ENCODE measurements at places on chromosomes 13 and 19.

GRCh38 chr19:41479757-41480191, 36.8 kb downstream of the ERICH4 start:
- no peak for DNase-seq

GRCh38 chr13:114021464-114022308, 47.8 kb upstream of the C13orf46 start:
- no peak for DNase-seq

- DNase-seq, result no peak
These were observed 34.0 kb downstream of the TPT1 start for GRCh38 chr13:45306966-45307365.

DNA sequence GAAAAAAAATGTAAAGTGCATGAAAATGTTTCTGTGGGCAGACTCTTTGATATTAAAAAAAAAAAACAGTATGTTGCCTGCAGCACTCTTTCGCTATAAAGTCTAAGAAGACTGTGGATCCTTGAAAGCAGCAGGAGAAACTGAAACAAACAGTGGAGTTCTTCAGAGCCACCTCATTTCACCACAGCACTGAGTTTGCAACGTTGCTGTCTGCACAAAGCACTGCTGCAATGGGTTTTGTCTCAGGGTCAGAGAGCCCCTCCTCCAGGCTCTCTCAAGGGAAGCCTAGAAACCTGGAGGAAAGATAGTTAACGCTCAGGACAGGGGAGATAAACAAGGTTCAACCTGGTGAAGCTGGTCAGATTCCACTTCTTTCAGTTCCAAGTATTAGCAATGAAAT, 248.7 kb downstream of the EFNB2 start:
- no peak for DNase-seq

DNA sequence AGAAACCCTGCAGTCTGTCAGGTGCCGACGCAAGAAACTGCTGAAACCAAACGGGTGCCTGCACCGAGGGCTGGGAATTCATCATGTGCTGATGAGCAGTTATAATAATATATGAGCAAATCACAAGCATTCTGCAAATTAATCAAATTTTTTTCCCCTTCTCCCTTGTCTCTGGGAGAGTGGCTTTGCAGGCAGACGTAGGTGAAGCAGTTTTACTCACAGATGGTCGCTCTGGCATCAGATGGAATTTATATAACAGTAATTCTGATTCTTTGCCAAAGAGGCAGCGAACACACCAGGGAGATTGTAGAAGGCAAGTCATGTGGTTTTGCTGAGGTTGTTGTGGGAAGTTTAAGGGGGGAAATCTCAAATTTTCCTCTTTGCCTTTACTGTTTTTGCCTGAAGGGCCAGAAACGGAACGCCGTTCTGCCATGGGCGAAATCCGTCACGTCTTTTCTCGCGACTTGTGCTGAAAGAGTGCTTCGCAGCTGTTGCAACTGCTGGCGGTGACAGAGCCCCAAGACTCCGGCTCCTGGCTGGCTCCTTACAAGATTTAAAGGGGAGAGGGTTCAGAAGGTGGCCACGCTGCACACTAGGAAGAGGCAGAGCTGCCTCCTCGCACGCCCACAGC, 320.1 kb downstream of the ZNF536 start:
- DNase-seq, result no peak

DNA sequence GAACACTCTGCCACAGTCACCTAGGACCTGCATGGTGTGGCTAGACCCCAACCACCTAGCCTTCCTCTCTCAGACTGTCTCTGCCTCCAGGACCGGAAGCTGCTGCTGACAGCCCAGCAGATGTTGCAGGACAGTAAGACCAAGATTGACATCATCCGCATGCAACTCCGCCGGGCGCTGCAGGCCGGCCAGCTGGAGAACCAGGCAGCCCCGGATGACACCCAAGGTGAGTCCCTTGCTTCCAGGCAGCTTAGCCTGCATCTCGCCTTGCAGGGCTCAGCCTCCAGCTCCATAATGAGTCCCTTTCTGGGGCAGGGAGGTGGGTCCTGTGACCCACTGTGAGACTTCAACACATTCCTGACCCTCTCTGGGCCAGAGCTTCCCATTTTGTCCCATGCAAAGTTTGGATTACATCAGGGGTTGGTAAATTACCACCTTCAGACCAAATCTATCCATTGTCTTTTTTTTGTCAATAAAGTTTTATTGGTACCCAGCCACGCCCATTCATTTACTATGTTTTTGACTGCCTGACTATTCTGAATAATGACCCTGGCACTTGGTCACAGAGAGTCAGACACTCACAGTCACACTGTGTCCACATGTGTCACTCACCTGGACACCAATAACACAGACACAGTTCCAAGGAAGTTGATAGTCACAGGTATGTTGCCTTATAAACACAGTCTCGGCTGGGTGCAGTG, 13.4 kb downstream of the PKN1 start:
- DNase-seq, result no peak

GRCh38 chr13:21086929-21087328, 25.5 kb upstream of the LATS2 start:
- DNase-seq, result no peak

- no peak for DNase-seq
These were observed 49.3 kb upstream of the EEF1AKMT1 start for GRCh38 chr13:20823071-20823470.
